Urinary bladder (tissue), 4 donors: ENCODE measurements at places on chromosomes 7 and 10. TPM values are rescaled to one million over a fixed set of nuclear protein-coding genes. Genes with fewer than 3 reads are reported as not detected.

DNA sequence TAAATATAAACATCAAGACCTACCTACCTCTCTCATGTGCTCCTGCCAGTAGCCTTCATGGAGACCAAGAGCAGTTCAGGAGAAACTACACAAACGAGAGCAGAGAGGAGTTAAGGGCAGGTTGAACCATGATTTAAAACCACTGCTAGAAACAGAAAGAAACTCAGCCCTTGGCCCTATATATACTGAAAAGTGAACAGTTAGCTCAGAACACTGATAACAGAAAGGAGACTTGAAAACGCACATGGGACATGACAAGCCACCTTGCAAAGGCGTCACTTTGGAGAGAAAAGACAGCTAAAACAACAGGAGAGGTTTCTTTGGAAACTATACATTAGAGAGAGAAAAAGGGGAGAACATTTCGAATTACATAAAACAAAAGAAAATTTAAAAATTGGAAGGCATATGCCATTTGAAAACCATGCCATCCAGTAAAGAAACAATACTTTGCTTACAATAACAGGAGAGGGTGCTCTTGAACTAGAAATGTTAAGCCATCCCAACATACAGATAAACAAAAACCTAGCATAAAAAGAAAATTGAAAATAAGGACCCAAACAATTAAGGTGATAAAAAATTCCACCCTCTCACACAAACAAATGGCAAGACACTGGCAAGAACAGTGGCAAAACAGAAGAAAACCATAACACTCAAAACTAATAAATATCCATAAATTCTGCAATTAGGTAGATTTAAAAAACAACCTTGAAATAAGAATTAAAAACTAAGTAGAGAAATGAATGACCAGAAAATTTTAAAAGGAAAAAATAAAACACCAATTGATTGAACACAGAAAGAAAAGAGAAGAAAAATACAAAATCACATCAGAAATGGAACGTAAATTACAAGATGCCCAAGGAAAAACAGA is 232.7 kb downstream of the IMMP2L start:
- DNase-seq, result no peak

- no peak for DNase-seq
Observed at GRCh38 chr10:91210435-91210834, 10.0 kb upstream of the PCGF5 start.

GRCh38 chr10:27743877-27744801 is 1.5 kb downstream of the MKX start:
- DNase-seq, result no peak

- DNase-seq, result no peak
Observed at GRCh38 chr10:48234787-48235186, 39.7 kb downstream of the FRMPD2 start.

DNA sequence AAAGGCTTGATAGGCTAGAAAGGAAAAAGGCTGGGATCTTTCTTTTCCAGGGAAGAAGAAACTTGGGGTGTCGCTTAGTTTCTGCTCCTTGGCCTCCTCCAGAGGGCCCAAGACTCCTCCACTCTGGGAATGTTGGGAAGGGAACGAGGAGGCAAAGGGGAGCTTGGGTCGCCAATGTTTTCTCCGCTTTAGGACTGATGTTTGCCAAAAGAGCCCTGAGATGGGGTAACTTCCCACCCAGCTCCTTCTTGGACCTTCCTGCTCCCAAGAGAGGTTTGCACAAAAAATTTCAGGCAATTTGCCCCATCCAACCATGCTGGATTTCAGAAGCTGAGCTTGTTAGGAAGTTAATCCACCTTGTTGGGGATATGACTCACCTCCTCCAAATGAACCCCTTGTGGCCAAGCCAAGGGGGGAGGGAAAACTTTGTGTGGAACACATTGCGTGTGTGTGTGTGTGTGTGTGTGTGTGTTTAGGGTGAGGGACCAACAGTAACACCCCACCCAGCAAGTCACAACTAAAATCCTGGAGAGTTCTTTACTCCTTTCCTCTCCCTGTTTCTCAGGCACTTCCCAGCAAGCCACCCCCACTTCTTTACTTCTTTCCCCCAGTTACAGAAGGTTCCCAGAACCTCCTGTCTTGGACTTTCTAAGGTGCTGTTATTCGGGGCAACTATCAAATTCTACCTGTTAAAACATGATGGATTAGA is 8.7 kb upstream of the HOXA2 start:
- DNase-seq, result no peak

HOXA13 gene
- total RNA-seq, result 43.2 TPM

- no peak for DNase-seq
Observed at GRCh38 chr10:86849181-86849894, 92.9 kb downstream of the BMPR1A start.

- no peak for DNase-seq
Observed at GRCh38 chr7:5501465-5501864, 77.8 kb upstream of the TNRC18 start.

IFIT1B gene
- 2.2 TPM for total RNA-seq

TECTB gene
- total RNA-seq, result not detected

DNA sequence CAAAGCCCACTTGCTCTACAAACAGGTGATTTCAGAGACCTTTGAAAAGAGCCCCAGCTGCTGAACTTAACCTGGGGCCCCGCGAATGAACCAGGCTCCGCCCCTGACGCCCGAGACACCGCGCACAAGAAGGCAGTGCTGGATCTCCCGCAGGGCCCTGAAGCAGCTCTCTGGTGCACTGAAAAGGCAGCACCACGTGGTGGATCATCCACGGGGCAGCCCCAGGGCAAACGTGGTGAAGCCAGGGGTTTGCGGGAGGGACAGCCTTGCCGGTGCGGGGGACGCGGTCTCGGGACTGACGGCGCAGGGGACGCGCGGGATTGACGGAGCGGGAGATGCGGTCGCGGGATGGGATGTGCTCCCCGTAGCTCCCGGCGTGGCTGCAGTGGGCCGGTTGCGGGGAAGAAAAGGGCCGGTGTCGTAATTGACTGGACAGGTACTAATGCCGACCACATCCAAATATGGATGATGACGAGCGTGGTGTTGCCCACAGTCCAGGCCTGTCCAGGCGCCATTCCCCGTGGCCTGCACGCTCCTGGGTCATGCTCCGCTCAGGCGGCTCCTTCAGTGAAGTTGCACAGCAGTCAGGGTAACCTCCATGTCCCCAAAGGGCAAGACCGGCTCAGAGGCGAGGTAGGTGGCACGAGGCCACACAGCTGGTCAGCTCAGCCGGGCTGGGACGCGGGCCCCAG is 421.1 kb downstream of the DNAJB6 start:
- no peak for DNase-seq

ANKRD22 gene
- 5.0 TPM for total RNA-seq

CADPS2 gene
- 36.0 TPM for total RNA-seq

- peak; percentile 8 for DNase-seq
Observed at GRCh38 chr7:82049891-82050533, 280.2 kb upstream of the HGF start.

DNA sequence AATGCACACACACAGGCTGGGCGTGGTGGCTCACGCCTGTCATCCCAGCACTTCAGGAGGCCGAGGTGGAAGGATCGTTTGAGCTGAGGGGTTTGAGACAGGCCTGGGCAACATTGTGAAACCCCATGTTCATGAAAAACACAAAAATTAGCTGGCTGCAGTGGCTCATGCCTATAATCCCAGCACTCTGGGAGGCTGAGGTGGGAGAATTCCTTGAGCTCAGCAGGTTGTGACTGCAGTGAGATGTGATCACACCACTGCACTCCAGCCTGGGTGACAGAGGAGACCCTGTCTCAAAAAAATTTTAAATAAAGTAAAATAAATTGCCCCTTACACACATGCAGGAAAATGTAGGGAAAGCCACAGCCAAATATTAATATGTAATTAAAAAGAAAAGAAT is 44.1 kb downstream of the RNF32 start:
- DNase-seq, result no peak

GRCh38 chr7:138662076-138662990 is 38.8 kb downstream of the SVOPL start:
- no peak for DNase-seq

- DNase-seq, result peak; percentile 18
Observed at GRCh38 chr7:114084472-114085312, 165.9 kb upstream of the PPP1R3A start.

DNA sequence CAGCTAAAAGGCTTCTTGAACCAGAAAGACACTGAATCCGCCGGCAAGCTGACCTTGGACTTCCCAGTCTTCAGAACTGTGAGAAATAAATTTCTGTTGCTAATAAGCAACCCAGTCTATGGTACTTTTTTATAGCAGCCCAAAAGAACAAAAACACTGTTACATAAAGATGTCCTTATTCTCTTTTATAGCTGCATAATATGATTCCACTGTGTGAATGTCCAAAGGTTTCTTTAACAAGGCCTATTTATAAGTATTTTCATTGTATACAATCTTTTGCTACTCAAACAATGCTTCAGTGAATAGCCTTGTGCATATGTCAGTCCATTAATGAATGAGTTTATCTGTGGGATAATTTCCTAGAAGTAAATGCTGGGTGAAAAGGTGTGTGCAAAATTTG is 190.8 kb upstream of the INHBA start:
- no peak for DNase-seq

GRCh38 chr7:129828989-129829736 is 123.6 kb downstream of the UBE2H start:
- no peak for DNase-seq

- DNase-seq, result no peak
Observed at GRCh38 chr7:109821156-109821555, 1251.5 kb downstream of the DNAJB9 start.

TMEM139 gene
- 2.1 TPM for total RNA-seq

GRCh38 chr10:103792547-103792946 is 62.8 kb downstream of the SH3PXD2A start:
- DNase-seq, result no peak

DNA sequence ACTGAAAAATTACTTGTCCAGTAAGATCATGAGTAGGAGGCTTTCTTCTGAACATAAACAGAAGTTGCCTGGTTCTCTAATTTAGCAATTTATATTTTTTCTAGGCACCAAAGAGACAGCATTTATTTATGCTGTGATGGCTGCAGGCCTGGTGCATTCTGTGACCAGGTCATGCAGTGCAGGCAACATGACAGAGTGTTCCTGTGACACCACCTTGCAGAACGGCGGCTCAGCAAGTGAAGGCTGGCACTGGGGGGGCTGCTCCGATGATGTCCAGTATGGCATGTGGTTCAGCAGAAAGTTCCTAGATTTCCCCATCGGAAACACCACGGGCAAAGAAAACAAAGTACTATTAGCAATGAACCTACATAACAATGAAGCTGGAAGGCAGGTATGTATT is 2.8 kb downstream of the WNT16 start:
- DNase-seq, result no peak

IL6 gene
- total RNA-seq, result 0.32 TPM

EPHB4 gene
- total RNA-seq, result 70.6 TPM

CTAGE4 gene
- total RNA-seq, result 7.8 TPM

DNA sequence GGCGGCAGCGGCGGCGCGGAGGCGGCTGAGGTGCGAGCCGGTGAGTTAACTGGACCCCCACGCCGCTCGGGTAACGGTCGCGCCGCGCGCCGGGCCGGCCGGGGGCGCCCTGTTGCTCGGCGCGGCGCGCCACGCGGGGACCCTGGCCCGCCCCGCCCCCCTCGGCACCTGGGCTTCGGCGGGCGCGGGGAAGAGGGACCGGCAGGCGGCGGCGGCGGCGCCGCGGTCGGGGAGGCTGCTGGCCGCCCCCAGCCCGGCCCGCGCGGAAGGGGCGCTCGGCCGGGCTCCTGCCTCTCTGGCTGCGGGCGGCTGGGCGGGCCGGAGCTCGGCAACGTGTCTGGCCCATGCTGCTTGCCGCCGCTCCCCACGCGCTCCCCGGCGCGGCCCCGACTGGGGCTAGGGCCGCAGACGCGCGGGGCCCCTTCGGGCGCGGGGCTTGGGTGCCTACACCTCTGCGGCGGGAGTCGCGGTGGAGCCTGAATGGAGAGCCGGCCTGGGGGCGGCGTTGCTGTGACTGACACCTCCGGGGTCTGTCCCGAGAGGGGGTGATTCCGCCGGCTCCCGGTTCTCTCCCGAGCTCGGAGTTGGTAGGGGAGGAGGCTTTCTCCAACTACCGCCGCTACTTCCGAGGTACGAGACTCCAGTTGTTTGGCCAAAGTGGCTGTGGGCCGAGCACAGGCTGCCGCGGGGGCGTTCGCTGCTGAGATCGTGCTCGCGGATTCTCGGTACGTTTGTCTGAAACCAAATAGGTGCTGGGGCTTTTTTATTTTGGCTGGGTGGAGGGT is 494 bp downstream of the PALS2 start:
- no peak for DNase-seq

OR2A7 gene
- 5.6 TPM for total RNA-seq

GRCh38 chr10:35184527-35185171 is 58.0 kb downstream of the CREM start:
- no peak for DNase-seq

GRCh38 chr7:125383324-125383723 is 453.7 kb upstream of the POT1 start:
- no peak for DNase-seq

MOGAT3 gene
- total RNA-seq, result not detected

DNA sequence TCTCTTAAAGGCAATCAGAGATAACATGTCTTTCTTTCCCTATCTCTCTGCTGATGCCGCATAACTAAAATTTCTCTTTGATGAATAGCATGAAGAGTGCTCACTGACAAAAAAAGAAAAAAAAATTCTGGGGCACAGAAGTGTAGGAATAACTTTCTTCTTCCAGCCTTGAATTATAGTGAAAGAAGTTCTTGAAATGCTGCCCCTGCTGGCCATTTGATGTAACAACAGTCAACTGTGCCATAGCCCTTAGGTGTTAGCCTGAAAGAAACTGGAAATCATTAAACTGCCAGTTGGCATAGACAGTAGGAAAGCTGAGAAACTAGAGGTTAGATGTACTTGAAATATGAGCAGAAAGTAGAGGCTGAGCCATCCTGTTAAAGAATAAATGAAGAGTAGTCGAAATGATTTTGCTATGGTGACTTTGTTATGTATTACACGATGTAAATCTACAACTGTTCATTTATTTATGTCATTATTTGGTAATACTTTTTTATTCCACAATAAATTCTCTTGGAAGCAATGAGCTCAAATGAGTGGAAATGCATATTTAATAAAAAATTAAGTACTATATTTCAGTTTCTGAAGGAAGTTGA is 48.3 kb upstream of the FAM171A1 start:
- no peak for DNase-seq

PLEKHA8 gene
- total RNA-seq, result 21.3 TPM

DNA sequence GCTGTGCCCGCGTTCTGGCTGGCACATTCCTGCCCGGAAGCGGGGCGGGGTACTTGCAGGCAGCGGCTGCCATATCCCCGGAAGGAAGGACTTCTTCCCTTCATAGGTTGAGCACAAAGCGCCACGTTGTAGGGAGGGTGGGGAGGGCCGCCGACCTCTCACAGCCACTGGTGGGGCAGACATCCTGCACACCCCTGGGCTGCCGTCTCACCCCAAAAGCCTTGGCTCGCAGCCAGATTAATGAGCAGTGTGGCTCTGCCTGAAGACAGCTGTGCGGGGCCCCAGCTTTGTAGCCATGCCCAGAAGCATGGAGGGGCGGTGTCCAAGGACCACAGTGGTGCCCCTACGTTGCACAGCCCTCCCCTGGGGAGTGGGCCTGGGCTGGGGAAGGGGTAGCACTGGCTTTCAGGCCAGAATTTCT is 54.3 kb upstream of the DPYSL4 start:
- DNase-seq, result no peak
